ENCODE measurements at places on chromosomes 6 and 20.

- DNase-seq, result peak; percentile 86
Measured at GRCh38 chr20:47276851-47277534, 79.5 kb downstream of the ZMYND8 start.

GRCh38 chr6:137339929-137340559 lies 120.9 kb upstream of the IFNGR1 start:
- no peak for DNase-seq

DNA sequence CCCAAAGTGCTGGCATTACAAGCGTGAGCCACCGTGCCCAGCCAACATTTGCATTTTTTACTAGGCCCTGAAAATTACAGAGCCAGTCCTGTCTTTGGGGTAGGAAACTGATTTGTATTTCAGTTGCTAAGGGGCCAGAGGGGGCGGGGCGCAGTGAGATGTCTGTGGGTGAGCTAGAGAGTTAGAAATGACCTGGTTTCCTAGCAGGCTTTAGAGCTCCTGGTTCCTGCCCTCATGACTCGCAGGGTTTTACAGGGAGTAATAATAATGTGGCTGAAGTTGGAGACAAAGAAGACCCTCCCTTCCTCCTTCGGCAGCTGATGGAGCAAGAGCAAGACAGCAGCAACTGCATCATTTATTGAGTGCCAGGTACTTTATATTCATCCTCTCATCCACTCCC lies 131.5 kb downstream of the TFAP2C start:
- peak; percentile 54 for DNase-seq

DNA sequence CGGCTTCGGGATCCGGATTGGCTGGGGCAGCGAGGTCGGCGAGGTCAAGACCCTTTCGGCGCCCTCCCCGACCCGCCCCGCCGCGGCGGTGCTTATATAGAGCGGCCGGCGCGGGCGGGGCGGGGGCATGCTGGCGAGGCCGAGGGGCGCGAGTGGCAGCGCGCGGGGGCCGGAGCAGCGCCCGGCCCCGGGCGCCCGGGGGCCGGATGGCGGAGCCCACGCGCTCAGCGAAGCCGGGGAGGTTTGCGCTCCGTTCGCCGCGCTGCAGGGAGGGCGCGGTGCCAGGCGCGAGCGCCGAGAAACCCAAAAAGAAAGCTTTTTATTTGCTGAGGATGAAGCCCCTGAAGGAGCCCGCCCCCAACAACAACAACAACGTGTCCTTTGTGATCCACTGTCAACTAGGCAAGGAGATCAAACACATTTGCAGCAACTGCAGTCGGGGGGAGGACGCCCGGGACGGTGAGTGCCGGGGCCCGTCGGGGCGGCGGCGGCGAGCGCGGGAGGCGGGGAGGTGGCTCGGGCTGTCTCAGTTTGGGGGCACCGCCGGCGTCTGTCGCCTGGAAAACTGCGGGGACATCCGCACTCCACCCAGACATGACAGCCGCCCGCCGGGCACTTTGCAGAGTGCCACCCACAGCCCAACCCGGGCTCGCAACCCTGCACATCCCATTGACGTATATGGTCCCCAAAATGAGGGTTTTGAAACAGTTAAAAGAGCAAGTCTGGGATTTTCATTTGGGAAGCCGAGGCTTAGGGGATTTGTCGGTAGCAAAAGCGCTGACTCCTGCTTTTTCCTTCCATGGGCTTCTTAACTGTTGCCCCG lies 297.3 kb downstream of the PHACTR1 start:
- DNase-seq, result no peak

DNA sequence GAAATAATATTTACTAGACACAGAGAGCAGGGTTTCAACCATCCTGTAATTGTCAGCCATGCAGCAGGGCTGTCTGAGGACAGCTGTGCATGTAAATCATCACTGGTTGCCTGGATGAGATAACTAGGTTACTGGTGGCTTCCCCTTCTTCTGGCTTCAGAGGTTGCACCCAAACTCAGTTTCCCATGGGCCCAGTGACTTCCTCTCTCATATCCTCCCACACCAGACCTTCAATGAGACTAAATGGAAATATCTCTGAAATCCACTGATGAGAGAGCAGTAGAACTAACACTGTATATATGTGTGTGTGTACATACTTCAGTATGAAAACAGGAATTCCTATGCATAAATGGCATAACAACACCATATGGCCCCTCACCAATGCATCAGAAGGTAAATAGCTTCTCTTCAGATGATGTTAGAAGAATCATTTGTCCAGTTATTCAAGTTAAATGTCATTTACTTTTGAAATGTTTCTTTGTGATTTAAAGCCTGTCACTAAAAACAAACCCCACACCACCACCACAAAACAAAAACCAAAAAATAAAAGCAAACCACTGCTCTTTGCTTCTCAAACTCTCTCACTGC lies 51.0 kb upstream of the IL20RA start:
- no peak for DNase-seq
